ENCODE measurements at places on chromosomes 11 and 22.

- DNase-seq: no peak
Observed at GRCh38 chr11:47905358-47906059, 57.4 kb upstream of the NUP160 start.

- no peak for DNase-seq
Observed at GRCh38 chr11:93194673-93195291, 3.0 kb downstream of the SLC36A4 start.

- DNase-seq: no peak
Observed at GRCh38 chr11:35355102-35355749, 64.1 kb downstream of the SLC1A2 start.

GRCh38 chr22:43325176-43325575, 18.0 kb downstream of the SCUBE1 start:
- DNase-seq: no peak

DNA sequence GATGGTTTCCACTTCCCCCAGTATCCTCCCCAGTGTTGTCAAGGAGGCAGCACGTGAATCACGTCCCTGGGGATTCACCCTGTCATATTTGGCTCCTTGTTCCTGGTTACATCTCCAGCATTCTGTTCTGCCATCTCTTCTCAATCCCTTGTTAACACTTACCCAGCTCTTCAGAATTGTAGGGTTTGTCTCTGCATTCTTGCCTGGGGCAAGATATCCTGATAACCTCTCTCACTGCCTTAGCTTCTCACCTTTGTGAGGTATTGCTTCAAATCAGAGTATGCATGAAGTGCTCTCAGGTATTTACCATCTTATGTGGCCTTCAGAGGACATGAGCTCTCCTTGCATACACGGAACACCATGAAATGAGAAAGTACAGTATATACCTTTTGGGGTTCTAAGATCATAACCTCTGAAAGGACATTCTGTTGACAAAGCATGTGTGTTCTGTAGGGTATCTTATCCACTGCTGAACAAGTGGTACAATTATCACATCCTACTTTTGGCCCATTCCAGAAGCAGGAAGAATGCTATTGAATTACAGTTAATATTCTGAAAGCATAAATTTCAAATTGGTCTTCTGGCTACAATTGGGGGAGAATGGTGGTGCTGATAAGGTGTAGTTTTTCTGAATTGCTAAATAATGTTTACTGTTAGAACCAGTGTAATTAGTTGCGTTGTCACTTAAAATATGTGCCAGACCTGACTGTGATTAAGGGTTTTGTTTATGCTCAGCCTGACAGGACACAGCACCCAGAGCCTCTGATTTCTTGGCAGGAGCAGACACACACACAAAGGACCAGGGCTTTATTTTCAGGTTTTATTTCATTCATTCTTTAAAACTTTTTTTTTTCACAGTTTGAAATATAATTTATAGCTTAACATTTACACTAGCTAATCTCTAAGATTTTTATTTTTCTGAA, 32.7 kb downstream of the VSTM5 start:
- no peak for DNase-seq

DNA sequence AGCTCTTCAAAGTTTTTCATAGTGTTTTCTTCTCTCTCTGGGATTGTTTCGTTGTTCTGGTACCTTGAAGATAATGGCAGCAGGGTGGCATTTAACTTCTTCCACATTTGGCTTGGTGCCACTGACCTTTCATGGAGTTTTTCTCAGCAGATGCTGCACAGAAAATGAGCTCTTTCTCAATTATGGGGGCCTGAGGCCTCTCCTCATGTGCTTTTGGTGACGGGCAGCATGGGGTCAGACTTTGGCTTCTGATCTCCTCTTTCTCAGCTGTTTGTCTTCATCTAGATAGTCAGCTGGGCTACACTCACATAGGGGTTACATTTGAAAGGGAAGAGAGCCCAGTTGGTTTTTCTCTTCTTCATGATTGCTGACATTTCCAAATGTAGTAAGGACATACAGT, 76.3 kb downstream of the FAT3 start:
- DNase-seq: no peak

- DNase-seq: no peak
Observed at GRCh38 chr11:68509066-68509465, 48.5 kb downstream of the PPP6R3 start.

DNA sequence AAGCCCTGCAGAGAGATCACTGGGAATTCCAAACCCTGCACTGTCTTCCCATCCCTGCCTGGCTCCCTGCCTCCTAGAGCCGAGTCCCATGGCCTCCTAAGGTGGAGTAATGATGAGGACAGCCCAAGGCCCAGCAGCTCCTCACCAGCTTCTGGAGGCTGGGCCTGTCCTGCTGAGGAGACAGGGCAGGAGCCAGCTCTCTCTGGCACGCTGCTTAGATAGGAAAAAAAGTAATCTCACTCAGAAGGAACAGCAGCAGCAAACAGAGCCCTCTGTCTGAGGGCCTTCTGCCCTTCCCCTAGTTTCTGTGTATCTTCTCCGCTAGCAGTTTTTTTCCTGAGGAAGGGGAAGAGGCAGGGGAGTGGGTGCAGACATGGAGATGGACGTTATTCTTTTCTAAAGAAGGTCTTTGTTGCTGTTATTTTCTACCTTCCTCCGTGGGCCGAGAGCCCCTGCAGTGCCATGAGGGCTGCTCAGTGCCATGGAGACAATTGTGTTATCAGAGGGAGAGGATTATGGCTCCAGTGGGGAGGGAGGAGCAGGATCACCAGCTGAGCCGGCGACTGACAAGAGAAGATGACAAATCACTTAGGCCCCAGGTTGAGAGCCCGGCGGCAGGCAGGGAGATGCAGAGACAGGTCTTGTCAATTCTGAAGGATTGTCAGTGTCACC, 315.3 kb downstream of the BUD13 start:
- no peak for DNase-seq

DNA sequence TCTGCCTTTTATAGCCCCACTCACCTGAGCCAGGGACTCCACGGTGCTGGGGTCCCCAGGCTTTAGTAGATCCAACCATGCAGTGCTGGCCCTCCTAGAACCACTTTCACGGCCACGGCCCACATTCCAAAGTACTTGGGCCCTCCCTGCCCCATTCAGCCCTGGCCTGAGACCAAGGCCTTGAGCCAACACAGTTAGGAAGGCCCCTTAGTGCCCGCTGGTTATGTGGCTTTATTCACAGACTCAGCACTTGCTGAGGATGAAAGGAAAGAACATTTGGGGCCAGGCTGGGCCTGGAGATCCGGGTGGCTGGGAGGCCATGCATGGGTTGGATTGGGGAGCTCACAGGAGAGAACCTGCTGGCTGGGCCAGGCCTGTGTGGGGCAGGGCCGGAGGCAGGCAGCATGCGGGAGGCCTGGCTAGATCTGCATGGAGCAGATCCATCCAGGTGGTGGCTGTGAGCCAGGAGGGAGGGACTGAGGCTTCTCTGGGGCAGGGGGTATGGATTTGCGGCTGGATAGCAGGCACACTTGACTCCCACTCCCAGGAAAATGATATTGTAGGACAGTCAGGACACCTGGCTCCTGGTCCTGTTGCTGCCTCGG, 12.6 kb downstream of the CHRM1 start:
- no peak for DNase-seq

DNA sequence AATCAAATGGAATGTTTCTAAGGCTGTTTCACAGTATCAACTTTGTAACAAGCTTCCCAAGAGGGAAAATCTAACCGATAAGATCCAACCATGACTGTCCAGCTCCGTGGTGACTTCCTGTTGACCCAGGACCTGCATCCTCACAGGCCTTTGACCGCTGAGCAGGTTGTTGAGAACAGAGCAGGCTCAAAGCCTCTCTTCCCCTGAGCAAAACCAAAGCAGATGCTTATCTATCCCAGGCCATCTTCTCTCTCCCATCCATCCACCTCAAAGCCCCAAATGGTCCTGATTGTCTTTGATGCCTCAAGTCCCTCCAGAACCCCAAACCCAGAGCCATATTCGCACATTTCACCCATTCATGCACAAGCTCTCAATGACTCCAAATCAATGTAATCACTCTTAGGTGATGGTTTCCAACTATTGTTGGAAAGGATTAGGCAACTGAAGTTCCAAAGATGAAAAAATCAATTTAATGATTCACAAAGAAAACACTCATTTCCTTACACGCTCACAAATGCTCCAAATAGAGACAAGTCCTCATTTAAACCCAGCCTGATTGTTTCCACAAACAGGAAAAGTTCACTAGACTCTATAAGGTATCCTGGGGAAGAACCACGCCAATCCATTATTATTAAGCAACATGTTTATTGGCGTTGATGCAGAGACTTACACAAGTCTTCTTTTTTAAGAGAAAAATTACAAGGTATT, 48.7 kb downstream of the C11orf58 start:
- no peak for DNase-seq

DNA sequence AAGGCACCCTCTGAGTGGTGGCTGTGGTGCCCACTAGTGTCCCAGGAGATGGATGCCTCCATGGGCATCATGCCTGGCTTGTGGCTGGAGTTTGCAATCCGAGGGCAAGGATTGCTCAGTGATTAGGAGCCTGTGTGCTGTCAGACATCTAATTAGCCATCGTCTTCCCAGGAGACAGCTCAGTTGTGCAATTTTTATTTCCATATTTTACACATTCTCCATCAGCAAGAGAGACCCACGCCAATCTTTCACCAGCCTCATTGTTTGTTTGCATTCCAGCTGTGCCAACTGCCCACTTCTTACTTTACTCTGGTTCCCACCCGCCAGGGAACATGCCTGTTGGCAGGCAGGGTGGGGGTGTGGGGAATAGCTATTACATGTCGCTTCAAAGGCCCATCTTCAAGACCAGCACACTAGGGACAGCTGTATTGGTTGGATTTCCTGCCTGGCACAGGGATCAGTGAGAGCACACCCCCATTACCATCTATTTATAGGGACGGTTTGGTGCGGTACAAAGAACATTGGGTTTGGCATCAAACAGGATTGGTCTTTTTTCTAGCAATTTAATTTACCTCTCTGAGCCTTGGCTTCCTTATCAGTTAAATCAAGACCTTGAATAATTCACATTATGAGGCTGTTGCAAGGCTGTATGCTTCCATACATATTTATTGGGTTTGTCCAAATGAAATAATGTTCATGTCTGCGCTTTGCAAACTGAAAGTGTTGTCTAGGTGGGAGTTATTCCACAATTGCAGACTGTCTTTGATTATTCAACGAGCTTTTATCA, 80.7 kb upstream of the NAV2 start:
- DNase-seq: no peak

- no peak for DNase-seq
Observed at GRCh38 chr11:22634897-22635629, 9.4 kb upstream of the FANCF start.

GRCh38 chr11:77381729-77382665, 80.5 kb upstream of the GDPD4 start:
- no peak for DNase-seq

DNA sequence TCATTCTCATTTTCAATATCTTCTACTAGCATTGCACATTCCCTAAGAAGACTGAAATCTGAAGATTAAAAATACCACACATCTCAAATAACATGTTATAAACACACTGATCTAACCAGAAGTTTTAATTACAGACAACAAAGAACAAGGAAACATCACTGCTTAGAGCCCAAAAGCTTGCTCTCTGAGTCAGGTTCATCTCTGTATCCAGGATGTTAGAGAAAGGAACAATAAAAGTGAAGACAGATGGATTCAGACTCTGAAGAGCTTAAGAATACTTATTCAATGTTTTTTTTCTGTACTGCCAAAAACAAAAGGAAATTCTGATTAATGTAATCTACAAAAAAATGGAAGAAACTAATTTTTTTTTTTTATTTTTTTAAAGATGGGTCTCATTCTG, 16.5 kb downstream of the RDX start:
- no peak for DNase-seq

DNA sequence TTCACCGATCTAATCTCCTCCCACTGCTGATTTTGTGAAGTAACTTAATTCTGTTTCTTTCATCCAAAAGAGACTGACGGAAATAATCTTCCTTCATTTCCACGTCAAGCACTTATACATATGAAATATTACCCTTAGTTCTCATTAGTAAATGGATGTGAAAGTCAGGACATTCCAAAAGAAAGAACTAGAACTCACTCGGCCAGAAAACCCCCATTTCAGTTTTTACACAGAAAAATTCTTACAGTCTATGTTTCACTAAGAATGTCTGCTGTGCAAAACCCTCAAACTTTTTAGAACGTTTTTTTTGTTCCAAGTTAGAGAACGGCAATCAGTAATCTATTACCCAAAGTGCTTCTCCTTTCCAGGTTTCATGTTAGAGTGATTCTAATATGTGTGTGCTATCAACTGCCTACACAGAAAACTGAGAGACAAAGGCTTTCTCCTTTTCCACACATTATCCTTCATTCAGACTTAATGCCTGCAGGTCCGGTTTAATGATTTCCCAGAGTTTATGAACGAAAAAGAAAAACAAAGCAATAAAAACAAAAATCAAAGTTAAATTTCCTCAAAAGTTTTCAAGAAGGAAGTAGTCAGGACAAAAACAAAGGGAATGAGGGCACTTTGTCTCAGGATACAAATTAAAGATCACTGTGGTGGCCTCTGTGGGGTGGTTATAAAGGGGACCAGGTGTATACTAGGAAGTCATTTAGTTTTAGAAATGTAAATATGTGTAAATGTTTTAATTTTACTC, 11.3 kb upstream of the SESN3 start:
- DNase-seq: no peak

DNA sequence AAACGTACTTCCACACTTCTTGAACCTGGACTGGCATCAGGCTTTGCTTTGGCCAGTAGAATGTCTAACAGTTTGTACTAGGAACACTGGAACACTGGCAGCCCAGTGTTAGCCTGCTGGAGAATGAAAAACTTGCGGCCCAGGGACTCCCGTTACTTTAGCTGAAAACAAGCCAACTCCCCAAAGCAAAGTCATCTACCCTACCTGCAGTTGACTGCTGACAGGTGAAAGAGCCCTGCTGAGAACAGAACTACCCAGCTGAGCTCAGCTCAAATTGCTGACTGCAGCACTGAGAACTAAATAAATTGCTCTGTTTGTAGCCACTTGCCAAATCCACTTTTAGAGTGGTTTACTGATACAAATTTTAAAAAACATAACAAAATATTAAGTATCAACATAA, 342.5 kb downstream of the LRRC4C start:
- DNase-seq: no peak

DNA sequence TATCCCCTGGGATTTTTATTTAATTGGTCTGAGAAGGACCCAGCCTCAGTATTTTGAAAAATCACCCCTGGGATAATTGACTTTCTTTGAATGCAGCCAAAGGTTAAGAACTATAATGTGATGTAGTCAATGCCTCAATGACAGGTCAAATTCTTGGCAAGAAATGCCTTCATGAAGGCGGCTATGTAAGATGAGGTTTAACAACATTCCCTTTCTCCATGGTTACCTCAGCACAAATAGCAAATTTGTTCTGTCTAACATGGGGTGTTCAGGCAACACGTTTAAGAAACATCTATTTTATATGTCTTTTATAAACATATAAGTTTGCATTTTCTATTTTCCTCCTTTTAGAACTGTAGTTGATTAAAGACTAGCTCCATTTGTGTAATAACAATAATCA, 5.3 kb downstream of the SLN start:
- no peak for DNase-seq

GRCh38 chr11:64789331-64790204, 11.2 kb upstream of the SF1 start:
- no peak for DNase-seq

DNA sequence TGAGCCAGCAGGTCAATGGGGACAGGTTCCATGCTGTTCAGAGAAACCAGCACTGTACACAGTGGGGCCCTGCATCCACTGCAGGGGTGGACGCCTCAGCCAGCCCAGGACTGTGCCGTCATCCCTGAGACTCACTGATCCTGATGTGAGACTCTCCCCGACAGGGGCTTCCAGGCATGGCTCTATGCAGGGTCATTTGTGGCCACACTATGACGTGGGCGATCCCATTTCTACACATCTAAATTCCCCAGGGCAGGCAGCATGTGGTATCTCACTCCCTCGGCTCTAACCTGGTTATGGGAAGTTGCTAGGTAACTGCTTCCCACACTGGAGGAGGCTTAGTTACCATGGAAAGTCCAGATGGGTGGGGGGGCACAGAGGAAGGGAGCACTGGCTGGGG, 14.2 kb upstream of the FAM83F start:
- no peak for DNase-seq
